COLO829 (cell line): ENCODE measurements at places on chromosomes 5 and 9.

DNA sequence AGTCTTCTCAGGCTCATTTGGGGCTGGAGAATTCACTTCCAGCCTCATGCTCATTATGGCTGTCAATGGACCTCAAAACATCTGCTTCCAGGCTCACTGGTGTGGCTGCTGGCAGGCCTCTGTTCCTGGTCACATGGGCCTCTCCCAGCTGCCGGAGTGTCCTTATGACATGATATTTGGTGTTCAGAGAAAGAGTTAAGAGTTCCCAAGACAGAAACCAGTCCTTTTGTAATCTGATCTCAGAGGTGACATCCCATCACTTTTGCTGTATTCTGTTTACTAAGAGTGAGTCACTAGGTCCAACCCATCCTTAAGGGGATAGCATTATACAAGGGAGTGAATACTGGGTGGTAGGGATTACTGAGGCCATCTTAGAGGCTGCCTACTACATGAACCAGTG, 104.6 kb downstream of the CACNA1B start:
- no peak for DNase-seq

DNA sequence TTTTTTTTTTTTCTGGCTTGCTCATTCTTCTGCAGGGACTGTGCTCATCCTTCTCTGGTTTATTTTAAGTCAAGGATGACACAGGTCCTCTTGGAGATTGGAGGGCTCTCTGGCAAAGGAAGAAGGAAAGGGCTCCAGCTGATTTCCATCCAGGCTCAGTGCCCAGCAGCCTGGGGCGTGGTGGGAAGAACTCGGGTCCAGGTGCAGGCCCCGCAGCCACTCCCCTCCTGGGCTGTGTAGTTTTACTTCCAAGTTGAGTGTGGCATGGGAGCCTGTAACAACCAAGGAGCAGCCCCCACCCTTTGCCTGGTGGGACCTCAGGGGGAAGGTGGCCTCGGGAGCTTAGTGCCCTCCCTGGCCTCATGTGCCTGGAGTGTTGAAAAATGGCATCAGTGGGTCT, 58.9 kb downstream of the ANKRD33B start:
- DNase-seq = no peak

- DNase-seq = no peak
These were observed 1155.7 kb upstream of the DMAC1 start for GRCh38 chr9:8955315-8955714.

DNA sequence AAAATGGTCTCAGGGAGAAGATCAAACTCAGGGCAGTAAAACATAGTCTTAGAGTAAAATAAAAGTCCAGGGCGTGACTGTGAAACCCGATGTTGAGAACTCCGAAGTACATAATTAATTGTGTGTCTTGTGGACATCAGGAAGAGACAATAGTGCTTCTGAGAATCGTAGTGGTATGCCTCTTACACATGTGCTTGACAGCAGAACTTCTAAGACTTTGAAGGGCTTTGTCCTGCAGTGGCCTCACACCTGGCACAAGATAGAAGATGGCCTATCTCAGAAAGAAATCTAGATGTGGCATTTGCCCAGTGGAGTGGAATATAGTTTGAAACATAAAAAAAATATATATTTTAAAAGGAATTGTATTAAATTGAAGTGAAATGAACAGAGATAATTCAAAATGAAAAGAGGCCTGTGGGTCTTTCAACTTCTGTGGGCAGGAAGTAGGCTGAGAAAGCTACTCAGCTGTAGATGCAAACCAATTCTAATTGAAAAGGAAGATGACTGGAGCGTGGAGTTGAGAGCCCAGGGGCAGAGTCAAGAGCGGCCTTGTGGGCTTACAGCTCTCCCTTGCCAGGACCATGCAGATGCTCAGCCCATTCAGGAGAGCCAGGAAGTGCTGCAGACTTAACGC, 468.4 kb downstream of the KDM4C start:
- no peak for DNase-seq

GRCh38 chr9:16090907-16091629, 538.2 kb downstream of the CCDC171 start:
- no peak for DNase-seq

DNA sequence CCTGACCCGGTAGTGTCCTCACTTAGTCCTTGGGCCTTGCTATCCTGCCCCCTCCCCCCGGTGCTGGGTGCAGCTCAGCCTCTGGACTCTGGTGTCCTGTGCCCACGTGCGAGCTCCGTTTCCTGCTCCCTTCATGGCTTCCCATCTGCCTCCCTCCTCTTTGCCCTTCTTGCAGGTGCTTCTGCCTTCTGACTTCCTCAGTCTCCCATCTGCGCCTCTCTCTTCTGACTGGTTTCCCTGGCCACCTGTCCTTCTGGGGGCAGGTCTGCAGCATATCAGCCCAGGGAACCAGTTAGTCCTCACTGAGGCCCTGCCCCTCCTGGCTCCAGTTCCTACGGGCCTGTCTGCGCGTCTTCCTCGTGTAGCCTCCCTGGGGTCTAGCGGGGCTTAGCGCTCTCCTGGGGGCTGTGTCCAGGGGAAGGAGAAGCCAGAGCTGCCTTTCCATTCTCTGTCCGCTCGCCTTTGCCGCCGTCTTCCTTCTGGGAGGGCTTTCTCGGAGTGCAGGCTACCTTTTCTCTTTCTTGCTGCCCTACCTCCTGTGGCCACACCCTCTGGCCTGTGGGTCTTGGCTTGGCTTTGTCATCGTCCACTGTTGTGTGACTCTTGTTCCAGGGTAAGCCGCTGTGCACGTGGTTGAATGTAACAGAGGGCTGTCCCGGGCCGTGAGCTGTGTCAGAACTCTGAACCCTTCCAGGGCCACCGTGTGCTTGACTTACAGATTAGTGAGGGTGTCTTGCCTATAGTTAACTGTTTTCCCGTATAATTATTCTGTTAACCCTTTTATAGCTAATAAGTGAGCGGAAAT, 51.8 kb downstream of the EHMT1 start:
- no peak for DNase-seq

DNA sequence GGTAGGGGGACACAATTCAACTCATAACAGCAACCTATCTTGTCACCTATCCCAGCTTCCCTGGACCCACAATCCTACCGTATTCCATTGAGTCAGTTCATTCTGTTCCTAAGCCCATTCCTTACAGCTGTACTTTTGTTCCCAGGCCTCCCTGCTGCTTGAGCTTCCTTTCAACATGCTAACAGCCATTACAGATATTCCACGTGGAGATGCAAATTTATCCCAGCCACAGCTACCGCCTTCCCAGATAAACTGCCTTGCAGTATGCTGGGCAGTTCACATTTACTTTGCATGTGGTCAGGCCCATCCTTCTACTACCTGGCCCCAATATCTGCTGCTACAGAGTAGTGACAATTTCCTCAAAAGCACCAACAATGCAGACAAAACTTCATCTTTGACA, 23.0 kb downstream of the RIGI start:
- DNase-seq = no peak

DNA sequence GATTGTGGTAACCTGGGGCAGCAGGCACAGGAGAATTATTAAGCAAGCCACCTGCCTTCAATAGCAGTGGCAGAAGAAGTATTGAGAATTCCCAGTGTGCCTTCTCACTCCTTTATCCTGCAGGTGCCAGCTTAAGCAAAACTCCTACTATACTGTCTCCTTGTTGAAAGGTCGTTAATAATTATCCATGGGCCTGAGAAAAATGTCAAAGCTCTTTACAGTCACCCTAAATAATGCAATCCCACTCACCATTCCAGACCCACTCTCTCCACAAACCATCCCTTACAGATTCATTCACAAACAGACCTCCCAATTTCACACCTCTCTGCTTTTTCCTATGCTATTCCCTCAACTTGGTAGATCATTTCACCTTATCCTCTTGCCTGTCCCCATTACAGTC, 161.5 kb upstream of the TRIM32 start:
- no peak for DNase-seq
